ENCODE measurements at places on chromosomes 7 and 10.
A peak's percentile ranks its signal among the peaks of the same experiment; 100 is the strongest.

- DNase-seq, result no peak
These were observed 23.9 kb upstream of the ZNF273 start for GRCh38 chr7:64879086-64879730.

- no peak for DNase-seq
These were observed 111.2 kb upstream of the STEAP1B start for GRCh38 chr7:22610951-22611757.

GRCh38 chr7:26686448-26686981, 177.9 kb downstream of the SKAP2 start:
- peak; percentile 59 for DNase-seq

GRCh38 chr10:101512738-101513137, 75.3 kb downstream of the POLL start:
- no peak for DNase-seq

DNA sequence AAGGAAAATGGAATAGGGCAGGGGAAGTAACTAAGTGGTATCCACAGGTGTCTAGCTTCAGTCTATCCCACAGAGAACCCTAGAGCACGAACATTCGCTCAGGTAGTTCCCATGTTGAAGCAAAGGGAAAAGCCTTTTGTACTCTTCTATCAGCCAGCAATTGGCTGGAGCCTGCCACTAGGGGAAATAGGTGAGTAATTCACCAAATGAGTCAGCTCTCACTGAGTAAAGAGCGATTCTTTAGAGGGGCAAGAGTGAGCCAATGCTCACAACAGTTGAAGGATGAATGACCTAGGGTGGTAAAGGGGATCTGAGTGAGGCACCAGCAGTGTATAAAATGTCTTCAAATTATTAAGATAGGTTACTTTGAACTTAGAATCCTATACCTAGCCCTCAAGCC, 94.1 kb upstream of the ZNF800 start:
- DNase-seq, result no peak

DNA sequence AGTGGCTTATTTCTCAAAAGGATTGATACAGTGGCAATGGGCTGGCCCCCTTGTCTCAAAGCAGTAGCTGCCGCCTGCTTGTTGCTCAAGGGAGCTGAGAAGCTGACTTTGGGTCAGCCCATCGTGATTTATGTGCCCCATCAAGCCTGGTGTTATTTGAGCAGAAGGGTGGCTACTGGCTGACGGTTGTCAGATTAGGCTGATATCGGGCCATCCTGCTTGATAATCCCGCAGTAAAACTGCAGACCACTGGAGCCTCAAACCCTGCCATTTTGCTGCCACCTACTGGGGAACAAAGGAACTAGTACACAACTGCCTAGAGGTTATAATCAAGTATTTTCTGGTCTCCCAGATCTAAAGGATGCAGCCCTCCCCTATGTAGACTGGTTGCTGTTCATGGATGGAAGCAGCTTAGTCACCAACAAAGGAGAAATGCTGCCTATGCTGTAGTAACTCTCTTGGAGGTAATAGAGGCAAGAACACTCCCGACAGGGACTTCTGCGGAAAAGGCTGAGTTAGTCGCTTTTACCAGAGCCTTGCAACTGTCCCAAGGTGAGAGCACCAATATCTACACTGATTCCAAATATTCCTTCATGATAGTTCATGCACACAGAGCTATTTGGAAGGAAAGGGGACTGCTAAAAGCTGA, 65.9 kb upstream of the ZNF92 start:
- peak; percentile 20 for DNase-seq

DNA sequence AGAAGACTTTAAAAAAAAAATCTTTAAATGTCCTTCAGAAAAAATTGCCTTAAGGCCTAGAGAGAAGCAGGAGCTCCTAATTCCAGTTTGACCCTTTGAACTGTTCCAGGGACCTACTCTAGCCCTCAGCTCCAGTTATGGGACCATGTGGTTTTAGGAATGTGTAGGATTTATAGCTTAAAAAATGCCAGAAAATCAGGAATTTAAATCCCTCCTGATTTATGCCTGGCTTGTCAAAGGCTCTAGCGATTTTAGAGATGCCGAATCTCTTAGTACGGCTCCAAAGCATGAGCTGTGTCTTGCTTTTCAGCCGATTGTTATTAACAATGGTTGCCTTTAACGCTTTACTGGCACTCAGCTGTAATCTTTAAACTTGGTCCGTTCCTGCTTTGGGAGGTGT, 130.6 kb upstream of the NPVF start:
- DNase-seq, result no peak

DNA sequence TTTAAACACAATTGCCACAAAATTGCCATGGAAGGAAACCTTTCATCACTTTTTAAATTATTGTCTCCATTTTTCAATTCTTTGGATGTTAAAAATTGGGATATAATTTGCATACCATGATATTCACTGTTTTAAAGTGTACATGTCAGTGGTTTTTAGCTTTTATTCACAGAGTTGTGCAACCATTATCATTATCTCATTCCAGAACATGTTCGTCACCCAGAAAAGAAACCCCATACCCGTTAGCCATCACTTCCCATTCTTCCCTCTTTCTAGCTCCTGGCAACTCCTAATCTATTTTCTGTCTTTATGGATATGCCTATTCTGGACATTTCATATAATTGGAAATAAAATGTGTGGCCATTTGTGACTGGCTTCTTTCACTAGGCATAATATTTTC, 260.3 kb upstream of the FERD3L start:
- DNase-seq, result no peak

DNA sequence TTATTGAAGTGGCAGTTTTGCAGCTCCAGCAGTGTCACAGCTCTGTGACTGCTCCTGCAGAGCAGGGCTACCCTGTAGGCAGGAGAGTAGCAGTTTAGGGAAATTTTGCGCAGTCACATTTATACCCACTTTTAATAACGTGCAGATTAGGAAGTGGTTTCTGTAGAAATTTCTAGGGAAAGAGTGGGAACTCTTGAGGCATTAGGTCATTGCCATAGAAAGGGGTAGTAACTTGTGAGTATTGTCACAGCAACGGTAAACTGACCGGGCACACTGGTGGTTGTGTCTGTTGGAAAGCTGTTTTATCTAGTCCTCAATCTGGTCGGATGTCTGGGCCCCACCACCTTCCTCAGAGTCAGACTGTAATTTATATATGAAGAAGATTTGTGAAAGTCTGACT, 51.9 kb downstream of the CDC14C start:
- no peak for DNase-seq

DNA sequence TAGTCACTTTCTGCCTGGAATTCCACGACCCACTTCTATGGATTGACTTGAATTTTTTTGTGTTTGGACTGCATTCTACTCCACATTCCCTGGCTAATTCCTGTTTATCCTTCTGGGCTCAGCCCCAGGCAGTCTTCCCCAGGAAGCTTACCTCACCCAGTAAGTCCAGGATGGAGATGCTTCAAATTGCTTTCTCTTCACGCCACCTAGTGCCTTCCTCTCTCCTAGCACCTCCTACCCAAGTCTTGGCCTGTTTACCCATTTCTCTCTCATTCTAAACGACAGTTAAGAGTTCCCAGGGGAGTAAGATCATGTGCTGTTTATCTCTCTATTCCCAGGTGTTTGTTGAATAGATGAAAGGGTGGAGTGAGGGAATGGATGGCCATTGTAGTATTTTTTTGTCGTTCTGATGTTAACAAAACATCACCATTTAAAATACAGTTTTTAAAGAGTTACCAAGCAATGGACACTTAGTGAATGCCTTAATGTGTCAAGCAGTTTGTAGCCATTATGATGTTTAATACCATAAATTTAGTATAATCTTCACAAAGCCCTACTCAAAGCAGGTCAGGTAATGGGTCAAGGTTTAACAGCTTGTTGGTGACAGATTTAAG, 45.5 kb upstream of the TARP start:
- DNase-seq, result peak; percentile 40

DNA sequence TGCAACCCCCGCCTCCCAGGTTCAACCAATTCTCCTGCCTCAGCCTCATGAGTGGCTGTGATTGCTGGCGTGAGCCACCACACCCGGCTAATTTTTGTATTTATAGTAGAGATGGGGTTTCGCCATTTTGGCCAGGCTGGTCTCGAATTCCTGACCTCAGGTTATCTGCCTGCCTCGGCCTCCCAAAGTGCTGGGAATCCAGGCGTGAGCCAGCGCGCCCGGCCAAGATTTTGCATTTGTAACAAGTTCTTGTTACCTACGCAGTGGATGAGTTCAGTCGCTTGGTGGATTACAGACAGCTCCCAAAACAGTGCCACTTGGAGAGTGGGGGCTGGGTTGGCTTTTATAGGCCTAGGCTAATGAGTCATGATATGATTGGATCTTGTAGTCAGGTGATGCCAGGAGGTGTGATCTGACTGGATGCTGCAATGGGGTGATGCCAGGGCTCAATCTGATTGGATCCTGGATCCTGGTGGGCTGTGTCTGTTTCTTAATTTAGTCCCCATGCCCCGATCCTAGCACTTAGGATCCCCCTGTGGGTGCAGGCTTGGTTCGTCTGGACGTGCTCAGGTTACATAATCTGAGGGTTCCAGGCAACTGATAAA, 20.3 kb downstream of the SBDS start:
- no peak for DNase-seq

- peak; percentile 12 for DNase-seq
These were observed 63.5 kb downstream of the SAMD9 start for GRCh38 chr7:93053949-93054943.

DNA sequence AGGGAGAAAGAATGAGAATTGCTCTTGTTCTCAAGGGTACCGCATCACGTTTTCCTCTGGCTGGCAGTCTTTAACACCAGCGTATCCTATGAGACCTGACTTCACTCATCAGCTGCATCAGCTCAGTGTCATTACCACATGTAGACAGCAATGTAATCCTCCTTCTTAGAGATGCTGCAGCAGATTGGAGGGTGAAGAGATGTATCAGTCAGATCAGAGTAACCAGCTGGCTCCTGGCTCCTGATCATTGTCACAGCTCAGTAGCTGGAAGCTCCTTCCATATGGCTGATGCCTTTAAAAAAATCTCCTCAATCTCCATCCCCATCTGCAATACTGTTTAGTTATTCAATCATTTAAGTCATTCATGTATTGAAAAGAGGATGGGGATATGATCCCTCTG, 39.7 kb upstream of the EPHB6 start:
- no peak for DNase-seq

GRCh38 chr10:114663626-114664025, 5.6 kb upstream of the ABLIM1 start:
- DNase-seq, result no peak

DNA sequence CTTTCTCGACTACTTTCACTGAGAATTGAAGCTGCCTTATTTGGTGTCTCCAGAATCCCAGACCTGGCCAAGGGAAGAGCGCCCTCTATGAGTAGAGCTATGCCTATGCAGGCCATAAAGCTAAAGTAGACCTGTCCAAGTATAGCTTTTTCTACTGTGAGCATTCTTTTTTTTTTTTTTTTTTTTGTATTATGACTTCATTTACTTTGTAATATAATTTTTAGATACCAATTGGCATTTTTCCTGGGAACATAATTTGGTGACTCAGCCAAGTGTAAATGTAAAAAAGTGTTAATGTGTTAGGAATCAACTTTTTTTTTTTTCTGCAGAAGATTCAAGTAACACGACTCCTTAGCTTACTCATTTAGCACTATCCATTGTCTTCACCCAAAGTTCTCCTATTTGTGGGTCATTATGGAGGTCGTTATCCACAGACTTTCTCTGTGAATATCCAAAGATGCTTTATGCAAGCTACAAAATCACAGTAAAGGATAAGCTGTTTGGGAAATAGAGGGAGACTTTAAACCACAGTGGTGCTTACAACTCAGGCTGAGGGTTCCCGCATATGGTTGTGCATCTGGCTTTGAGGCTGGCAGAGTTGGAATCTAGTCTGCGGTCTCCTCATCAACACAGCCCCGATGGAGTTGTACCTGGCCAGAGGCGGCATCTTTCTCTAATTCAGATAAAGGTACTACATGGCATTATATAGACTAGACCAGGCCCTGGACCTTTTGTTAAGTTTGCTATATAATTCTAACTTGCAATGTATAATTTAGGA, 1040.2 kb upstream of the SORCS1 start:
- DNase-seq, result peak; percentile 14

GRCh38 chr10:17586821-17587234, 30.3 kb downstream of the HACD1 start:
- DNase-seq, result no peak

- no peak for DNase-seq
These were observed 136.4 kb downstream of the RPS24 start for GRCh38 chr10:78170026-78170475.

- DNase-seq, result no peak
These were observed 118.1 kb downstream of the SRI start for GRCh38 chr7:88101769-88102168.

- no peak for DNase-seq
These were observed 692.9 kb downstream of the LRMDA start for GRCh38 chr10:76124280-76124679.

GRCh38 chr10:127013211-127013656, 108.0 kb downstream of the DOCK1 start:
- no peak for DNase-seq

GRCh38 chr10:60589376-60589775, 188.9 kb upstream of the CDK1 start:
- DNase-seq, result no peak

- DNase-seq, result no peak
These were observed 2.2 kb upstream of the DLX5 start for GRCh38 chr7:97026715-97027426.

DNA sequence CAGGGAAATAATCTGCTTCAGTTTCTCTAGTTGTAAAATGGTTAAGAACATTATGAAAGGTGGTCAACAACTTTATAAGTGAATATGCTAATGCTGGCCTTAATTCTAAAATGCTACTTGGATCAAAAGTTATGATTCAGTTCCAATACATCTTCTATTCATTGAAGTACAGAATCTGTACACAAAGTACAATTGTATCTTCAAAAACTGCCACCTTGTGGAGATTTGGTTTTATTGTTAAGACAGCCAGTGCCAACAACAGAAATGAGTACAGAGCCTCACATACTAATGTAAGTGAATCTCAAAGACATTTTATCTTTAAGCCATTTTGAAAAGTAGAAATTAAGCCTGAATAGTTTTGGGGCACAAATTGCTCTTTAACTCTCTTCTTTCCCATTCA, 194.0 kb downstream of the CFTR start:
- no peak for DNase-seq

GRCh38 chr7:92964141-92964540, 127.8 kb upstream of the CDK6 start:
- no peak for DNase-seq

DNA sequence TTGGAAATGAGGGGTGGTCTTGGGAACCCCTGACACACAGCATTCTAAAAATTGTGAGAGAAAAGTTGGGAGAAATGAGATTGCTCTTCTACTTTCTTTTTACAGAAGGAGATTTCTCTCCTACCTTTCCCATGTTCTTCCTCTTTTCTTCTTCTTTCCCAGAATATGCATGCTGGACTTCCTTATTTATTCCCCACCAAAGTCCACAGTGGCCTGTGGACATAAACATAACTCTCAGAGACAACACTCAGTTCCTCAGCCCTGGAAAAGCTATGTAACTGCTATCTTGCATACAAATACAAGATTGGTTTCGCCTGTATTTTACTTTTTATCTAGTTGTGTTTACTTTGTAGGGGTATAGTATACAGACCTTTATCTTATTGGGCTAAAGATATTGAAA, 54.6 kb upstream of the C1GALT1 start:
- no peak for DNase-seq

- DNase-seq, result no peak
These were observed 9.1 kb upstream of the SLC29A3 start for GRCh38 chr10:71309919-71310318.

GRCh38 chr7:46156853-46157252, 235.8 kb upstream of the IGFBP3 start:
- no peak for DNase-seq

GRCh38 chr7:131197920-131198615, 129.6 kb upstream of the MKLN1 start:
- no peak for DNase-seq

- DNase-seq, result no peak
These were observed 160.7 kb downstream of the MALRD1 start for GRCh38 chr10:19209319-19209718.

GRCh38 chr10:64271983-64272382, 750.8 kb downstream of the REEP3 start:
- DNase-seq, result no peak
